Aorta (tissue), 5 donors: ENCODE measurements at places on chromosomes 3 and 15. TPM values are rescaled to one million over a fixed set of nuclear protein-coding genes. Genes with fewer than 3 reads are reported as not detected.

Gene CLDN16
- polyA plus RNA-seq = not detected

DNA sequence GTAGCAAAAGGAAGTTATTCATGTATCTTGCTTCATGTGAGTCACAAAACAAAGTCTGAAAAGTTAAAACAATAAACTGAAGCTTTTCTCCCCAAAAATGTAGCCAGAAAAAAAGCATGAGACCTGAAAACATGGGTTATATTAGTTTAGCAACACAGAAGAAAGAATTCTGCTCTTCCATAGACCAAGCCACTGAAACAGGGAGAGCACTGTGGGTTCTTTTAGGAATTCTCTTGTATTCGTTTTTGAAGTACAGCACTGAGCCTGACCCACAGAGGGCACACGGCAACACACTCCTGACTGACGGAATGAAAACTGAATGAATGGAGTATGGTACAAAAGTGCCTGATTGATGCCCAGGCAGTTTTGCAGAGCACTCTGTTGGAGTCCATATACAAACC lies 66.6 kb downstream of the TM4SF4 start:
- DNase-seq = no peak

Gene ARL6IP5
- 195 TPM for polyA plus RNA-seq

- DNase-seq = no peak
These were observed 201.3 kb upstream of the MRPL3 start for GRCh38 chr3:131704098-131704497.

- no peak for DNase-seq
These were observed 273.6 kb downstream of the MECOM start for GRCh38 chr3:169389925-169390253.

Gene ECE2
- polyA plus RNA-seq = not detected

DNA sequence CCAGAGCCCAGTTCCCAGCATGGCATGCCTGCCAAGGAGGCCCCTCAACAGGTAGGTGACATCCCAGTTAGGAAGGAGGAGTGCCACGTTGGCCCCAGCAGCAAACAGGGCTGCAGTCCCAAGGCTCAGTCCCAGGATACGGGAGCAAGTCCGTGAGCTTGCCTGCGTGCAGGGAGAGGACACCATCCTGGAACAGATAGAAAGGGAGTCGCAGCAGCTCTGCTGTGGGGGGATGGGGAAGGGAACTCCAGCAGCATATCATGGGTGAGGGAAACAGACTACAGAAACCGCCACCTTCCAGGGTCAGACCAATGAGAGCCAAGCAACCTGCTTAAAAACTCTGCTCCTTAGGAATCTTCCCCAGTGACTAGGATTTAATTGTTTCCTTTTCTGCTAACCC lies 9.4 kb upstream of the DYNLT2B start:
- no peak for DNase-seq

Gene DPPA2
- polyA plus RNA-seq = not detected

Gene TUSC7
- polyA plus RNA-seq = not detected

DNA sequence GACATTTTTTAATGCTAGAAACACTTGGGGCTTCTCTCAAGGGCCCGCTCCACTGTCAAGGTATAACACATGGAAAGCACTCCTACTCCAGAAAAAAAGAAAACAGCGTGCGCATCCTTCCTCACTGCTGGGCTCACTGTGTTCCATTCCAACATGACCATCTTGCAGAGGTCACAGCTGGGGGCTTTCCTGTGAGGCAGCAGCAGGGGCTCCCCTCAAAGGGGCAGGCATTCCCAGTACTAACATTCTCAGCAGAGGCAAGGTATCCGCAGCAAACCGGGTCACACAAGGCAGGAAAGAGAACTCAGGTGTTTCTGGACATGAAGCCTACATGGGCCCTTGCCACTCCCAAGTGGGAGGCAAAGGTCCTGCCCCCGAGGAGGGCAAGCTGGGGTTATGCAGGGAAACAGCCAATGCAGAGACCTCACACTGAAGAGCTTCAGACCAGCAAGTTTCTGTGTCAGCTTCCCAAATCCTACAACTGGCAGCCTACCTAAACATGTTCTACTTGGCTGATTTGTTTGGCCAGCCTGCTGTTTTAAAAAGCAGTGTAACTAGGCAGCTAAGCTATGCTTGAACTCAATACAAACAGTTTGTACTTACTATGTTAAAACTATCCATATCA lies 6.4 kb downstream of the BDH1 start:
- no peak for DNase-seq

Gene NAALADL2
- 4.3 TPM for polyA plus RNA-seq

GRCh38 chr3:187551416-187551815 lies 118.8 kb downstream of the SST start:
- DNase-seq = no peak

Gene TMEM266
- not detected for polyA plus RNA-seq

Gene CPEB1
- polyA plus RNA-seq = 0.88 TPM

DNA sequence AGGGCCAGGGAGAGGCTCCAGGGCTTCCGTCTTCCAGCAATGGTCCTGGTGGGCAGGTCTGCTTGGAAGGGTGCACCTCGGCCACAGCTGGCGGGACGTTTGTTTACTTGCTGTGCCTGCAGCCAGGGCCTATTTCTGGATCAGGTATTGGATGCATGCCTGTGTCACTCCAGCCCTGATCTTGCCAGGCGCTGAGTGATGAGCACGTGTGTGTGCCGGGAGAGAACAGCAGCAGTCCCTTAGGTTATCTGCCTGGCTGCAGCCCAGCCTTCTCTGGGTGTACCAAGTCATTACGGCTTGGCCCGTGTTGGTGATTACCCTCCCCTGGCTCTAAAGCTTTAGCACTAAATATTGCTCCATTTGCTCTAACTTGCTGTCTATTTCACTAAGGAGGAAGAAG lies 14.9 kb downstream of the CCDC32 start:
- no peak for DNase-seq

DNA sequence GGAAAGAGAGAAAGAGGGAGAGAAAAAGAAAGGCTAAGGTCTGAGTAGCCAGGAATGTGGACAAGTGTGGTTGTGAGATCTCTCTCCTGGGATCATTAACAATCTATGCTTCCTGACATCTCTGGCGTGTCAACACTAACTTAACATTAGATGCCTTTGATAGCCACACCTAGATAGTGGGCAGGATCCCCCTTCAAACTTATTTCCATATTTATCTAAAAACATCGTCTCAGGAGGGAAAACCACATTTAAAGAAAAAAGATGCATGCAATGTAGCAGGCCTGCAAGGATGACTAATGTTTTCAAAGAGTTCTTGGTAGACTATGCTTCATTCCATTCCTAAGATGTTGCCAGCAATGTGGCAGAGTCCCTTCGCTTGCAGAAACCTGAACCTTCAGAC lies 80.9 kb downstream of the MLH1 start:
- DNase-seq = no peak

DNA sequence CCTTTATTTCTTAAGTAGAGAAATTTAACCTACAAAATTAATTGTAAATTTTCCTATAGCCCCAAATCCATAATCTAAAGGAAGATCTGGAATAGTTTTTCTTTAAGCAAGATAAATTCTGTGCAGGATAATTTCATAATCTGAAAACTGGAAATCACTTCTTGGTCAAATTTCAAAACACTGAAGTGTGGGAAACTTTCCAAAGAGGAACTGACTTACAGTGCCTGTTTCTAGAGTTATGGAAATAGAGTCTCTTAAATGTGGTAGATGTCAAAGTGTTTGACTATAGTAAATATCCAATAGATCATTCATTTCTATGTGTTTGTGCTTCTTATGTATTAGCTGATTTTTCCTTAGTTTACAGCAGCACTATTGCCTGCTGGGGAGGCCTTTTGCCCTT lies 1.6 kb upstream of the P2RY13 start:
- DNase-seq = no peak

DNA sequence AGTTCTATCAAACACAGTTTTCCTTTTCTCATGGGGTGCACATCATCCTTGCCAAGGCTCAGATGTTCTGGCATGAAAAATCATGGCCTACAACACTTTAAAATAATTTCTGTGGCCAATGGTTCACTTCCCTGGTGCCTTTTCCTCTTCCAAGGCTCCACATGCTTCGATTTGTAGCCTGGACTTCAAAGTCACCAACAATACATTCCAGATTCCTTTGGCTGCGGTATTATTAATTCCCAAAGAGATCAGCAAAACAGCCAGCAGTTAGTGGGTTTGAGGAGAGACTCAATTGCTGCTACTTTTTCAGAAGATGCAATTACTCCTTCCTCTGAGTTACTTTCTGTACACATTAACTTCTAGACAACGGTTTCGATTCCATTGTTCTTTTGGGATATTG lies 80.3 kb upstream of the CCDC80 start:
- no peak for DNase-seq

DNA sequence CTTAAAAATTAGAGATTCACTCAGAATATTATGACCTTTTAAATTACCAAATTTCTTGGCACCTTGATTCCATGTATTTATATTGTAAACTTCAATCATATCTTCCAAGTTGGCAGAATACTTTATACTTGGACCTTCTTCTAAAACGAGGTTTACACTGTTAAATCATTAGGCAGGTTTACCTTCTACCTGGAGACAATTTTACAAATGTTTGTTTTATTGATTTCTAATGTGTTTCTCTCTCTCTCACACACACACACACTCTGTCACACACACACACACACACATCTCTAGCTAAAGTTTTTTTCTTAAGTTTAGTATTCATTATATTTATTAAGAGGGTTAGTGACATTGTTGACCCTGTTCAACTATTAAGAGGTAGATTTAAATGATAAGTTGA lies 1155.6 kb downstream of the NSUN3 start:
- no peak for DNase-seq

- DNase-seq = no peak
These were observed 34.8 kb downstream of the ST3GAL6 start for GRCh38 chr3:98797905-98798304.

DNA sequence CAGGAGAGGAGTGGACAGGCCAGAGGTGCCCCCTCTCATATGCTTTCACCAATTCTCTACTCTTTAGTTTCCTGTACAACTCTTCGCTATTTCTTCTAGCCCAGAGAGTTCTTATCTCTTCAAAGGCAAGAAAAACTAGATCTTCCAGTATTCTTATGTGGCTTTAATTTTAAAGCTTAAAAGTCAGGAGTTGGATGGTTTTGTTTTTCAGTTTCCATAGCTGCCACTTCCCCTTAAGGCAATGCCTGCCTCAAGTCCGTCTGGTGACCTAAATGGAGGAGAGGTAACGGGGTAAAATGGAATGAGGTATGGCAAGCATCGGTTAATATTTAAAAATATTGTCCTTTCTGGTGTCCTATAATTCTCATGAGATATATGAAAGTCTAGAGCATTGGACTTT lies 11.4 kb upstream of the VGLL3 start:
- DNase-seq = no peak

Gene PPARG
- polyA plus RNA-seq = 5.1 TPM

Gene PLSCR4
- polyA plus RNA-seq = 33.1 TPM

GRCh38 chr3:2372306-2372705 lies 273.6 kb downstream of the CNTN4 start:
- DNase-seq = no peak

- DNase-seq = no peak
These were observed 199.8 kb upstream of the RGMA start for GRCh38 chr15:93288728-93289294.

Gene EPHA6
- polyA plus RNA-seq = not detected

Gene PLA2G4D
- not detected for polyA plus RNA-seq

- no peak for DNase-seq
These were observed 1241.5 kb downstream of the ROBO2 start for GRCh38 chr3:78281381-78281780.

Gene POTEB3
- not detected for polyA plus RNA-seq

GRCh38 chr3:75192146-75192616 lies 471.9 kb upstream of the FRG2C start:
- DNase-seq = no peak

Gene SLC2A2
- polyA plus RNA-seq = not detected

GRCh38 chr3:189776149-189776824 lies 145.1 kb downstream of the TP63 start:
- no peak for DNase-seq

Gene EOMES
- polyA plus RNA-seq = 1.2 TPM

Gene TRPM1
- polyA plus RNA-seq = not detected
